ENCODE measurements at places on chromosomes 3 and 15. TPM values are rescaled to one million over a fixed set of nuclear protein-coding genes. Genes with fewer than 3 reads are reported as not detected.

SCAANT1 gene
- not detected for total RNA-seq

ITIH3 gene
- total RNA-seq, result not detected

LSM3 gene
- 20.5 TPM for total RNA-seq

CTDSPL gene
- total RNA-seq, result 1.7 TPM

MASP1 gene
- total RNA-seq, result not detected

LRRC31 gene
- not detected for total RNA-seq

CIB2 gene
- 1.6 TPM for total RNA-seq

PDCD7 gene
- 33.8 TPM for total RNA-seq

GOLGA6D gene
- not detected for total RNA-seq

GOLGA8J gene
- total RNA-seq, result 0.38 TPM

IMPG2 gene
- 0.14 TPM for total RNA-seq

HCLS1 gene
- total RNA-seq, result 199 TPM

ROPN1B gene
- not detected for total RNA-seq

RAMAC gene
- 18.2 TPM for total RNA-seq

ANKDD1A gene
- 3.4 TPM for total RNA-seq

FSIP1 gene
- total RNA-seq, result 0.36 TPM

ACOX2 gene
- not detected for total RNA-seq

SLC35A5 gene
- total RNA-seq, result 14.7 TPM

KNG1 gene
- not detected for total RNA-seq

ZIC1 gene
- total RNA-seq, result not detected

TNFAIP8L3 gene
- total RNA-seq, result 0.14 TPM

PLIN1 gene
- total RNA-seq, result 1.1 TPM

VIPR1 gene
- 8.5 TPM for total RNA-seq

MYNN gene
- total RNA-seq, result 13.8 TPM

AMIGO3 gene
- total RNA-seq, result not detected

PRSS50 gene
- not detected for total RNA-seq

EFCAB12 gene
- 0.65 TPM for total RNA-seq

DPH3 gene
- total RNA-seq, result 19.9 TPM

GABRR3 gene
- total RNA-seq, result not detected

GPR176 gene
- 0.13 TPM for total RNA-seq

MESP2 gene
- total RNA-seq, result not detected

TMEM44 gene
- 4.4 TPM for total RNA-seq

RGMA gene
- total RNA-seq, result not detected

SCN11A gene
- not detected for total RNA-seq

CHRM5 gene
- total RNA-seq, result not detected

TICRR gene
- 29.2 TPM for total RNA-seq

POU1F1 gene
- total RNA-seq, result not detected

HHLA2 gene
- total RNA-seq, result 1.7 TPM

LDHAL6B gene
- not detected for total RNA-seq

CHST2 gene
- 6.0 TPM for total RNA-seq

ITGB5 gene
- total RNA-seq, result 0.41 TPM

PLA2G4D gene
- not detected for total RNA-seq

ARF4 gene
- total RNA-seq, result 52.0 TPM

GPR15 gene
- 1.4 TPM for total RNA-seq

CADM2 gene
- total RNA-seq, result not detected

FBXW12 gene
- not detected for total RNA-seq
